ENCODE measurements at places on chromosomes 4 and X. TPM values are rescaled to one million over a fixed set of nuclear protein-coding genes. Genes with fewer than 3 reads are reported as not detected.
A peak's percentile ranks its signal among the peaks of the same experiment; 100 is the strongest.

DNA sequence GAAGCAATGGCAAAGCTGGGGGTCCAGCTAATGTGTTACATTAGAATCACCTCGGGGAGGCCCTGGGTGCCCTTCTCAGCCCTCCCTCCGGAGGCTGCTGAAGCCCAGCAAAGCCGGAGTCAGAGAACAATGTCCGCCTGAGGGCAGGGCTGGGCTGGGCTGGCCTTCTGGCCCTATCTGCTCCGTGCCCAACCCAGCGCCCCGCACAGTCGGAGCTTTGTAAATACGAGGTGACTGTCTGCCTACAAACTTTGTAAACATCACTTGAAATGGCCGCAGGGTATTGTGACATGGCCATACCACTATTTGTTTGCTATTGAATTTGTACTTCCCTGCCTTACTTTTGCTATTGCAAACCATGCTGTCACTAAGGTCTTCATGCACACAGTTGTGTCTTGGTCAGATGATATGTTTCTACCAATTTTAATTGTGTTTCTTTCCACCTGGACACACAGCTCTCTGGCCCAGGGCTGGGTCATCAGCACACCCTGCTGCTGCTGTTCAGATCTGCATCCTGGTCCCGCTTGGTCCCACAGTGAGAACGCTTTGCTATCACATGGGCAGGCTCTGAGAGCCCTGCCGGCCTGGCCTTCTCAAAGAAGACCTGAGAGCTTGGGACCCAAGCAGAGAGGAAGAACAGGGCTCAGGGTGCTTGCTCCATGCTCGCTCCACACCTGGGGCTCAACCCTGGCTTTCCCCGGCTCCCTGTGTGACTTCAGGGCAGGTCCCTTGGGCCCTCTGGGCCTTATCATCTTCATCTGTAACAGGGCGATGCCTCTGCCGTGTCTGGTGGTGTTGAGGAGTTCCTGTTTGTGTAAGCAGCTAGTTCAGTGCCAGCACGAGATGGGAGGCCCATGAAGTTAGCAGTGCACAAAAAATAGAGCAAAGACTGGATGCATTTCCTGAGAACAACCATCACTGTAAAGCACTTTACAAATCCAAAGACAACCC, 2.3 kb downstream of the S100P start:
- H3K36me3 ChIP-seq = peaks cover 7% of the 10 kb centered on the region
- no peaks in the 10 kb centered on the region for H3K27me3 ChIP-seq
- DNase-seq = peak; percentile 77
- peaks cover 37% of the 10 kb centered on the region for H3K4me1 ChIP-seq
- H3K4me3 ChIP-seq = peak overlapping the region; percentile 47
- H3K27ac ChIP-seq = peak overlapping the region; percentile 95

KLF8 gene
- total RNA-seq = 14.0 TPM

GRCh38 chrX:113330416-113330815, 489.8 kb upstream of the AMOT start:
- no peak overlapping the region for H3K4me3 ChIP-seq
- H3K27ac ChIP-seq = no peak overlapping the region

DNA sequence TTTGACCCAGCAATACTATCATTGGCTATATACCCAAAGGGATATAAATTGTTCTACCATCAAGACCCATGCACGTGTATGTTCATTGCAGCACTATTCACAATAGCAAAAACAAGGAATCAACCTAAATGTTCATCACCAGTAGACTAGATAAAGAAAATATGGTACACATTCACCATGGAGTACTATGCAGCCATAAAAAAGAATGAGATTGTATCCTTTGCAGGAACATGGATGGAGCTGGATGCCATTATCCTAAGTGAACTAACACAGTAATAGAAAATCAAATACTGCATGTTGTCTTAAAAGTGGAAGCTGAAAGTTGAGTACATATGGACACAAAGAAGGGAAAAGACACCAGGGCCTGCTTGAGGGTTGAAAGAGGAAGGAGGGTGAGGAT, 803.1 kb upstream of the PCDH10 start:
- H3K4me1 ChIP-seq = no peaks in the 10 kb centered on the region
- H3K36me3 ChIP-seq = no peaks in the 10 kb centered on the region
- no peaks in the 10 kb centered on the region for H3K27me3 ChIP-seq

GRCh38 chr4:92198711-92199110, 105.1 kb upstream of the GRID2 start:
- no peaks in the 10 kb centered on the region for H3K4me1 ChIP-seq
- DNase-seq = peak; percentile 3
- H3K4me3 ChIP-seq = no peak overlapping the region
- H3K36me3 ChIP-seq = no peaks in the 10 kb centered on the region
- H3K27ac ChIP-seq = no peak overlapping the region

DNA sequence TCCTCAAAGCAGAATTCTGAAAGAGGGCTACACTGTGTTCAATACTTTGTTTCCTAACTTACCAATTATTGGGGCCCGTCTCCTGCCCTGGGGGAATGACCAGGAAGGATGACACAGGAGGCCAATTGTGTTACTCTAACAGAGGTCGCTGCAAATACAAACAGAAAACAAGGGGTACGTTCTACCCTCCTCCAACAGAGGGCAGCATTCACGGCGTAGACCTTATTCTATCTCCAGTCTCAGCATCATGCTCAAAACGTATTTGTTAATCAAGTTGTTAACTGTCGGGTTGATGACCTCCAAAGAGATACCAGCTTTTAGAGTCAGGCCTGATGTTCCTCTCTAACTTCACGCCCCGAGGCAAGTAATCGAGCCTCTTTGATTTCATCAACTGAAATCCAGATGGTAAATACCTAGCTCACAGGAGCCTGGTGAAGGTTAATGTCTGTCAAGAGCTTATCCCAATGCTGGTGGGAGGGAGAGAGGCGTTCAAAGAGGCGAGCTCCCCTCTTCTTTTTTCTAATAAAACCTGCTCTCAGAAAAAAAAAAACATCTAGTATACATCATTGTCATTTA, 181.0 kb upstream of the KCNIP4 start:
- no peaks in the 10 kb centered on the region for H3K36me3 ChIP-seq
- no peaks in the 10 kb centered on the region for H3K4me1 ChIP-seq
- H3K27me3 ChIP-seq = no peaks in the 10 kb centered on the region
- DNase-seq = peak; percentile 66
- H3K4me3 ChIP-seq = no peak overlapping the region

S100G gene
- total RNA-seq = not detected

DNA sequence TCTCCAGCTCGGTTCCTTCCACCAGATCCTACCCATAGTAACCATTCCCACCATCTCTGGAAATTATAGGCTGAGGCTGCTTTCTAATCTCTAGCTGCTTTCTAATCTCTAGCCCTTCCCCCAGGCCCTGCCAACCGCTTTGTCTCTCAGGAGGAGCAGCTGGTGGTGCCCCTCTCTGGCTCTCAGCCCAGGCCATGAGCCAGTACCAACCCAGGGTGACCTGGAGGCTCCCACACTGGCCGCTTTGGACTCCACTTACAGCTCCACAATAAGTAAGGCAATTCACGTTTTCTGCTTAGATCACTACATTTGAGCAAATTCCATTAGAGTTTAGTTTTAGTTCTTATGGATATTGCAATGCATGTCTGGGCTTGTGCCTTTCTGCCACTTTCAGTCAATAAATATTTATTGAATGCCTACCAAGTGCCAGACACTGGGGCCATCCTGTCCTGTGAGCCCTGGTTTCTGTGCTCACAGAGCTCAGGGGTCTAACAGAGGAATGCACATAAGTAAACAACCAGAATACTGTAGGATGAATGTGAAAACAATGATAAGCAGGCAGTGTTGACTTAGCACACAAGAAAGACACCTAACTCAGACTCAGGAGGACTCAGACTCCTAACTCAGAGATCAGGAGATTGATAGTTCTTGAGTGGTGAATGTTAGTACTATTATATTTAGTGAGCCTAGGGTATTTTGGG, 38.9 kb downstream of the SMC1A start:
- DNase-seq = no peak
- H3K4me1 ChIP-seq = no peaks in the 10 kb centered on the region
- H3K27ac ChIP-seq = peak overlapping the region; percentile 20
- H3K36me3 ChIP-seq = peaks cover 58% of the 10 kb centered on the region
- H3K4me3 ChIP-seq = no peak overlapping the region
